GM13976 (cell line): ENCODE measurements at places on chromosomes 16 and 17.

DNA sequence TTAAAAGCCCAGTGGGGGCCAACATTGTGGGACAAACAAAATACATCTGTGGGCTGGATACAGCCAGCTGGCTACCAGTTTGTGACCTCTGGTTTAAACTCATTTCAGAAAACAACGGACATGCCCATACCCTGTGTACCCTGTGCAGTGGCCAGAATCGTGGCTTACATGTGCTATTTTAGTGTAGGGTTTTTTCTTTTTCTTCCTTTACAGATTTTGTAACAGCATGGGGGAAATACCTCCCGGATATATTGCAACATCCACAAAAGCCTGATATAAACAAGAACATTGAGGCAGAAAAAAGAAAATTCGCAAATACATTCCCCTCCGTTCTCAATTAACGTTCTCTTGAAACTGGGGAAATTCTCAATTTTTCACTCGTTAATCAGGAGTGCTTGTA, 7.3 kb downstream of the HS3ST4 start:
- no peak for DNase-seq

- DNase-seq = no peak
Measured at GRCh38 chr17:78888941-78889518, 14.0 kb downstream of the CEP295NL start.

- no peak for DNase-seq
Measured at GRCh38 chr16:28531777-28532744, 6.7 kb downstream of the NUPR1 start.

DNA sequence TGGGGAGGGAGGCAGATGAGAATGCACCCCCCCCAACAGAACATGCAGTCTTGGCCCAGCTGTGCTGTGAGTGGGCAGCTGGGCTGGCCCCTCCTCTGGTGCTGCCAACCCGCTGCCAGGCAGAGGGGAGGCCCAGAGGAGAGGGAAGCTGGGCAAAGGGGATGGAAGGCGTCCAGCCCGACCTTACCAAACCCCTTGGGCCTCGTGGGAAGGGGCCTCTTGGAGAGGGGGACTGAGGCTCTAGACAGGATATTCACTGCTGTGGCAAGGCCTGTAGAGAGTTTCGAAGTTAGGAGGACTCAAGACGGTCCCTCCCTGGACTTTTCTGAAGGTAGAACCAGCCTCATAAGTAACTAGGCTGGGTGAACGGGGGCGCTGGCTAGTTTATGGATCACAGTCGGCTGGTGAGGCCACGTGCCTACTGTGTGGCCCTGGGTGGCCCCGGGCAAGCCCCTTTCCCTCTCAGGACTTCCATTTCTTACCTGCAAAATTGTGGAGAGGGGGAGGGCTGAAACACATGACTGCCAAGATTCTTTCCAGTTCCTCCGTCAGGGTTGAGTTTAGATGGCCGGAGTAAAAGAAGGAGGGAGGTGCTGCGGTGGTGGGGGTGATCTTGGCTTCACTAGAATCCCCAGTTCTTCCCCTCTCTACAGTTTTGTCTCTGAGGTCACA, 857 bp upstream of the STAT5A start:
- peak; percentile 76 for DNase-seq

- peak; percentile 87 for DNase-seq
Measured at GRCh38 chr17:16491703-16492612, at the start of gene LRRC75A. LRRC75A (minus strand) TSS chr17:16492193; CDS start chr17:16491990, 203 bp downstream.

DNA sequence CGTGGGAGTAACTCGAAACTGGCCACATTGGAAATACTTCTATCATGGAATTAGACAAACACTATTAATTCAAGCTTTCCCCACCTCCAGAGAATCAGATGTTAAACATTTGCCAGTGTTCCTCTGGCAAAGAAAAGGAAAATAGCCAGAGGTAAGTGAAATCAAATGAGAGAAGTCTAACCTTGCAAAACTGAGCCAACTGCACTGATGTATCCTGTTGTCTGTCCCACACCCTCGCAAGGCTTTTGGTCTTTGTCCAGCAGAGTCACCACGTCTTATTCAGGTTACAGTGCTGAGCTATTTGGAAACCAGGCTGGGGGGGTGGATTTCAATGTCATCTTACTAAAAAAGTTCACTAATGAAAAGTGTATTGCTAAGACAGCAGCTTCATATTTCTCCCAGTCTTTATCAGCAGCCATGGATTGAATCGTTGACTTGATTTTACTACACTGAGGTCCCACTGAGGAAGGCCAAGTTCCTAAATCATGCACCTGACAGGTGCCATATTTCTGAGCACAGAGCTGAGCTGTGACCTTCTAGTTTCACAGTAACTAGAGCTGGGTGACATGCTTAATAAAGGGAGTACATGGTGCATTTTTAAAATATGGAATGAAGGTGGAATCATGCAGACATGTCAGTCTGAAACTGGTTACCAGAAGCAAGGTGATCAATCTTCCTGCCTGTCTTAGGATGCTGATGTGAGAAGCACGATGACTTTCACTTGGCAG, 85.2 kb upstream of the HSBP1 start:
- no peak for DNase-seq

DNA sequence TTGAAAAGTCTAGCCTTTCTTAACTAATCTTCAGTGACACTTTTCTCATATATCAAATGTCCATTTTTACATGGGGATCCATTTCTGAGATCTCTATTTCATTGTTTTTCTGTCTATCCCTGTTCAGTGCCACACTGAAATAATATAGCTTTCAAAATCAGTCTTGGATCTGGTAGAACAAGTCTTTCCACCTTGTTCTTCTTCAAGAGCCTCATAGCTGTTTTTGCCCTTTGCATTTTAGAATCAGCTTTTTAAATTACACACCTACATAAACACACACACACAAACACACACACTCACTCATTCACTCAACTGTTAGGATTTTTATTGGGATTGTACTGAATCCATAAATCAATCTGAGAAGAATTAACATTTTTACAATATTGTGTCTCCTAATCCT, 19.2 kb downstream of the GSDMB start:
- DNase-seq = no peak

DNA sequence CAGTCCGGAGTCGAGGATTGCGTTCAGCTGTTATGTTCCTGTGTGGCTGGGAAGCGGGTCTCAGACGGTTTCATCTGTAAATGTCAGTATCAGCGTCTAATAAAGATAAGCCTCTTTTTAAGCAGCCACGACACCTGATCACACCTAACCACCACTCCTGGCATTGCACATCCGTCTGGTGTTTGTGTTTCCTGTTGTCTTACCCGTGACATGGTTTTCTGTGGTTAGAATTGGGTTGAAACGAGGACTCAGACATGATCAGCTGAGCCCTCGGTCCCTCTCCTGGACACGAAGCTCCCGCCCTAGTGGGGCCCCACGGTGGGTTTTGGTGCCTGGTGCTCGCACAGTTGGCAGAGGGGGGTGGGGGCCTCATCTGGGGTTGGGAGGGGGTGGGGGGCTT, 18.3 kb downstream of the CPNE7 start:
- no peak for DNase-seq

DNA sequence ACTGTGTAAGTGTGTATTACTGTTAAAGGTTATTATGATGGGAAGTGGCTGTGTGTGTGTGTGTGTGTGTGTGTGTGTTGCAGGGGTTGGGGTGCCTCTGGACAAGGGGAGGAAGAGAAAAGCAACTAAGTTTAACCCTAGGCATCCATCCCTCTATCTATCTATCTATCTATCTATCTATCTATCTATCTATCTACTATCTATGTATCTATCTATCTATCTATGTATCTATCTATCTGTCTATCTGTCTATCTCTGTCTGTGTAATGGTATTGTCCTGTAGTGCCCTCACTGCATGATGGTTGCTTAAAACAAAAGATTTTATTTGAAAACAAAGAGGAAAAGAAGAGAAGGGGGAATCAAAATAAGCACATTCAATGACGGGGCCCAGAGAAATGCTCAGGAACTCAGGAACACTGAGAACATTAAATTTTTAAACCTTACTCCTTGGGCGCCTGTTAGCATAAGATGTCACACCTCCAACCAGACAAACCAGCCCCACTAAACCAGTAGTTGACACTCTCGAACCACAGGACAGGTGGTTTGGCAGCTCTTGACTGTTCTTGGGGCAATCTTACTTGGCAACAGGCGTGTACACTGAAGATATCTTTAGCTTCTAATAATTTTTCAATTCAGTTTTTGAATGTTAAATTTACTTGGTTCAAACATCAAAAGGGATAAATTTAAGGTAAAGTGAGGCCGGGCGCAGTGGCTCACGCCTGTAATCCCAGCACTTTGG, 5.1 kb upstream of the RPL26 start:
- no peak for DNase-seq

DNA sequence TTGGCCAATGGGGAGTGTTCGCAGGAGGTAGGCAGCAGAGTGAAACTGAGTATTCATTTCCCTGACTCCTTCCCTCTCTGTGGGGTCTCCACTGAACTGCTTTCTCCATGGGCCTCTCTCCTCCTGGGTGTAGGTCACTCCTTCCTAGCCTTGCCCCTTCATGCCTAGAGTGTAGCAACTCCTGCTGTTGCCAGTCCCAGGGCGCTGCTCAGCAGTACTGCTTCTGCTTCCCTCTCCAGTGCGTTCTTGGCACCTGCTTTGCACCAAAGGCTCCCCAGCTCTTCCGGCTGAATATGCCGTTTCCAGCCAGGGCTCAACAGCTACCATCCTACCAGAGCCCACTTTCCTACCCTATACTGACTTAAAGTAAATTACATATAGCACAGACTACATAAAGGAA, 92.2 kb downstream of the MAF start:
- no peak for DNase-seq

- peak; percentile 49 for DNase-seq
Measured at GRCh38 chr17:70527364-70527888, 358.1 kb downstream of the KCNJ2 start.

GRCh38 chr17:82985973-82986372, 93.4 kb upstream of the METRNL start:
- peak; percentile 54 for DNase-seq

DNA sequence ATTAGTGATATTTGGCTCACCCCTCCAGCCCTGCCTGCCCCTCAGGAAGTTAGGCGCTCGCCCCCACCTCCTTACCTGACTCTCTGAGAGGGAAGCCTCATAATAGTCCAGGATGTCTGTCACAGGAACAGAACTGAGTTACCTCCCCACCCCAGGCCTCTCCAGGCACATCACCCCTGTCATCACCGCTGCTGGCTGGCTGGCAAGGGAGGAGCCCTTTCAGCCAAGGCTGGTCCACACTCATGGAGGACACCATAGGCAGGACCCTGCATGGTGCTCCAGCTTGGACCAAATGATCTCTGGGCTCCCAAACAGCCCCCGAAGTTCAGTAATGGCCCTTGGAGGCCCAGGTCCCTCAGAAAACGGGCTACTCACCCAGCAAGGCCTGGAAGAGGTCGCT, 1.5 kb downstream of the DLG4 start:
- DNase-seq = no peak

GRCh38 chr17:81027038-81027437, 7.9 kb upstream of the BAIAP2 start:
- no peak for DNase-seq

DNA sequence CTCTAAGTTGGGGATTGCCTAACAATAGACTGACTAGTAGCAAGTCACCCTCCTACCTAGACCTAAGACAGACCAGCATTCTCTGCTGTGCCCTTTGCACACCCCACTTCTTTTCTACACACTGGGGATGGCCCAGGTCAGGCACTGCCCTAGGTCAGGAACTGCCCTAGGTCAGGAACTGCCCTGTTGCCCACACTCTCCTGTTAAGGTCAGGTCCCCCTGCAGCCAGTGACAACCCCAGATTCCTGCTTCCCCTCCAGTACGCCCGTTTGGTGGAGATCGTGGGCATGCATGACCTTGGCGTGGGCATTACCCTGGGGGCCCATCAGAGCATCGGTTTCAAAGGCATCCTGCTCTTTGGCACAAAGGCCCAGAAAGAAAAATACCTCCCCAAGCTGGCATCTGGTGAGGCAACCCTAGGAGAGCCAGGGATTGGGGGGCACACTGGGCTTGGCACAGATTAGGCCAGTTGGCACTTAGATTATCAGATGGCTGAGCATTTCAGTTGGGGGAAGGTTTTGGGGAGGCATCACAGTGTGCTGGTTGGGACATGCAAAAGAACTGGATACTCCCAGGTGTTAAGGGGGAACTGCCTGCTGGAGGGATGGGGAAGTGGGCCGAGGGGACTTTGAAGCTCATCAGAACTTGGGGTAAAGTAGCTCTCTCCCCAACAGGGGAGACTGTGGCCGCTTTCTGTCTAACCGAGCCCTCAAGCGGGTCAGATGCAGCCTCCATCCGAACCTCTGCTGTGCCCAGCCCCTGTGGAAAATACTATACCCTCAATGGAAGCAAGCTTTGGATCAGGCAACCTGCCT, 1.7 kb downstream of the ACADVL start:
- no peak for DNase-seq

- DNase-seq = no peak
Measured at GRCh38 chr16:74747716-74748615, 26.7 kb downstream of the FA2H start.

GRCh38 chr16:68973611-68974120, 130.3 kb downstream of the TANGO6 start:
- DNase-seq = no peak

DNA sequence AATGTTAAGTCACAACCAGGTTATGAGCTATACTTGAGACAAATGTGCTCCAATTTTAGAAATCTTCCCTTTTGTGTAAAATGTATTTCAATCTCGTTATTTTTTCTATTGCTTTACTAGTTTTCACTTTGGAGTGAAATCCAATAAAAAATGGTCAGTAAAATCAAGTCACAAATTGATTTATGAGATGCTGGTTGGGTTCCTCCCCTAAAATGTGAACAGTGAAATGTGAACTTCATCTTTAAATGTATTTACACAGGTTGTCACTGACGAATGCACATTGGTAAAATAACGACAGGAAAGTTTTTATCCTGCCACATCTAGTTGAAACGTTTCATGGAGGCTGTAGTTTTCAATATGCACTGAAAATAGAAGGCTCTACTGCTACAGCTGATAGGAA, 55.5 kb downstream of the COX10 start:
- no peak for DNase-seq

GRCh38 chr17:73998653-73999645, 204.5 kb upstream of the RPL38 start:
- peak; percentile 82 for DNase-seq

GRCh38 chr17:10815319-10815718, 11.4 kb upstream of the TMEM238L start:
- DNase-seq = no peak

- DNase-seq = no peak
Measured at GRCh38 chr16:22181843-22182242, 19.5 kb downstream of the SDR42E2 start.

DNA sequence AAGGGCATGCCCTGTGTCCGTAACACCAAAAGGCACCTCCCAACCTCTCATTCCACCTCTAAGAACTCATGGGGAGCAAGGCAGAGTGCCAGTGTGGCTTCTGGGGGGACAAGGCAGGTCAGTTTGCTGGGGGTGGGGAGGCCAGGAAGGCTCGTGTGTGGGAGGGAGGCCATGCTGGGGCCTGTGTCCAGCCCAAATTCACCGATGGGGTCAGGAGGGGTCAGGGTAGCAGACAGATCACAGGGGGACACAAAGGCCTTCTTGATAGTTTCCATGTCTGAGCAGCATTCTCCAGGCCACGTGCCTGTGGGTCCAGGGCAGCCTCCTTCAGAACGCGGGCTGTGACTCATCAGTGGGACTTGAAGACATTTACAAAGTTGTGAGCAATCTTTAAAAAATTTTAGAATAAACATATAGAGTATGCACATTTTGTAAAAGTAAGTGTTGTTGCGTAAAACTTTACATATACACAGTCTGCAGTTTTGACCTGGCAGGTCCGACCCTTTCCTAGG, 20.9 kb downstream of the SPACA3 start:
- DNase-seq = no peak
